Stimulated activated CD4-positive, alpha-beta T cell treated with anti-CD3 and anti-CD28 coated beads, Interleukin-15, amount 100 ng/mL, for 48 hours (primary cell): ENCODE measurements at places on chromosomes 12 and 14.
A peak's percentile ranks its signal among the peaks of the same experiment; 100 is the strongest.

DNA sequence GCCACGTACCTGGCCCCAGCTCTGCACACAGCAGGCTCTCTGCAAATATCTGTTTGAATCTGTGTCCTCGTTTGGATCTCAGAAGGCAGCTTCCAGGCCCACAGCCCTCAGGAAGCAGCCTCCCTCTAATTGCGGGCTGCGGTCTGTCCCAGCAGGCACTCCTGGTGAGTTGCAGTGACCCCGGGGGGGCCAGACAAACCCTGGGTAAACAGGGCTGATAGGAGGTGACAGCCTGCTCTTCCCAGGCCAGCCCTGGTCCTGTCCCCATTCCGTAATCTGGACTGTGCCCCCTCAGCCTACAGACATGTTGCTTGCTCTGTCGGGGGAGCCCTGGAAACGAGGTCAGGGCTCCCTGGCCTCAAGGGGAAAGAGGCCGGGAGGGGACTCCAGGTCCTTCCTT is 2.0 kb downstream of the FOXN4 start:
- no peak for DNase-seq

- DNase-seq, result peak; percentile 10
These were observed 318.4 kb downstream of the RAD51B start for GRCh38 chr14:68137704-68138619.

GRCh38 chr14:77025744-77026165 is 2.8 kb downstream of the IRF2BPL start:
- no peak for DNase-seq

DNA sequence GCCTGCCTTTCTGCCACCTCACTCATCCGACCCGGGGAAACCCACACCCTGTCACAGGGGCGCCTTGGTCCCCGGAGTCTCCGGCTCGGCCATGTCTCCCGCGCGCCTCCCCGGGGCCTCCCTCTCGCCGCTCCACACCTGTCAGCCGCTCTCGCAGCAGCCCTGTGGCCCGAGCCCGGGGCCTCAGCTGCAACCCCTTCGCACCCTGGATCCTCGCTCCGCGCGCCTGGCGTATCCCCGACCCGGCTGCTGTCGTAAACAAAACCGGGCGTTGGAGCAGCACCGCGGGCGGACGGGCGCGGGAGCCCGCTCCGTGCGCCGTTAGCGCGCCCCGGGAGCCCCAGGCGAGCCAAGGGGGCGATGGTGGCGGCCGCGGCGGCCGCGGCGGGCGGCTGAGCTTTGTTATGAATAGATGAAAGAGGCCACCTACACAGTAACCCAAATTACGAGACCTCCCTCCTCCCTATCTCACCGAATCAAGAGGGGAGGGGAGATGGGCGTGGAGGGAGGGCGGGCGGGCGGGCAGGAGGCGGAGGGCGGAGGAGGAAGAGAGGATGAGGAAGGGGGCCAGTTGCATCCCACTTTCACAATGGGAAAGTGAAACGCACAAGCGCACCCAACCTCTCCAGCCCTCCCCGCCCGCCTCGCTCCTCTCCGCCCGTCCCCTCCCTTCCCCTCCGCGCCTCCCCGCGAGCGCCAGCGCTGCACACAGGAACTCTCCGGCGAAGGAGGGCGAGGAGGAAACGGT is at the start of gene PLXNC1:
TSS of gene PLXNC1 (plus strand) at position 587 of the 748 bp plus-strand sequence. CDS start 395 bp downstream, outside the sequence.
- peak; percentile 55 for DNase-seq

GRCh38 chr14:62015945-62016344 is 253.7 kb downstream of the SNAPC1 start:
- DNase-seq, result no peak

- no peak for DNase-seq
These were observed 96.6 kb upstream of the NEDD1 start for GRCh38 chr12:96810477-96810876.

- no peak for DNase-seq
These were observed 62.6 kb downstream of the SEL1L start for GRCh38 chr14:81471062-81471461.

- DNase-seq, result peak; percentile 46
These were observed 9.5 kb downstream of the PHETA1 start for GRCh38 chr12:111359231-111359913.

- no peak for DNase-seq
These were observed 43.0 kb downstream of the NGB start for GRCh38 chr14:77228056-77228455.

DNA sequence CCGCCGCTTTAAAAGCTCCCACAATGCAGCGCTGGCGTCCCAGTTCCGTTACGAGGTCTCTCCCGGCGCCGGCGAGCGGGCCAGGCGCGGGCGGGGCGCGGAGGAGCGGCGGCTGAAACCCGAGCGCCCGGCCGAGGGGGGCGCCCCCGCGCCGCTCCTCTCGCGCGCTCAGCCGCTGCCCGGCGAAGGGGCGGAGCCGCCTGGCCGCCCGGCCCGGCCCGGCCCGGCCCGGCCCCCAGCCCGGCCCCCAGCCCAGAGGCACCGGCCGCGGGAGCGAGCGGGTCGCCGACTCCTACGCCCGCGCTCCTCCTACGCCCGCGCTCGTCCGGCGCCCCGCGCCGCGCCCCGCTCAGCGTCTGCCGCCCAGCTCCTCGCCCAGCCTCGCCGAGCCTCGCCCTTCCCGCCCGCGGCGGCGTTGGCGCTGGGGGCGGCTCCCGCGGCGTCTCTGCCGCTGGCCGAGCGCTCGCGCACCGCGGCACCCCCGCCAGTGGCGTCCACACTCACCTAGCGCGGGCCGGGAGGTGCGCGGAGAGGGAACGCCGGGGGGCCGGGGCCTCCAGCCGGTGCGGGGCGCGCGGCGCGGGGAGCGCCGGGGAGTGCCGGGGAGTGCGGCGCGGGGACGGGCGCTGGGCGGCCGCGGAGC is at the start of gene RASSF8:
TSS of gene RASSF8 (plus strand) at position 255 of the 643 bp plus-strand sequence. CDS start 96,662 bp downstream, outside the sequence.
- DNase-seq, result no peak

DNA sequence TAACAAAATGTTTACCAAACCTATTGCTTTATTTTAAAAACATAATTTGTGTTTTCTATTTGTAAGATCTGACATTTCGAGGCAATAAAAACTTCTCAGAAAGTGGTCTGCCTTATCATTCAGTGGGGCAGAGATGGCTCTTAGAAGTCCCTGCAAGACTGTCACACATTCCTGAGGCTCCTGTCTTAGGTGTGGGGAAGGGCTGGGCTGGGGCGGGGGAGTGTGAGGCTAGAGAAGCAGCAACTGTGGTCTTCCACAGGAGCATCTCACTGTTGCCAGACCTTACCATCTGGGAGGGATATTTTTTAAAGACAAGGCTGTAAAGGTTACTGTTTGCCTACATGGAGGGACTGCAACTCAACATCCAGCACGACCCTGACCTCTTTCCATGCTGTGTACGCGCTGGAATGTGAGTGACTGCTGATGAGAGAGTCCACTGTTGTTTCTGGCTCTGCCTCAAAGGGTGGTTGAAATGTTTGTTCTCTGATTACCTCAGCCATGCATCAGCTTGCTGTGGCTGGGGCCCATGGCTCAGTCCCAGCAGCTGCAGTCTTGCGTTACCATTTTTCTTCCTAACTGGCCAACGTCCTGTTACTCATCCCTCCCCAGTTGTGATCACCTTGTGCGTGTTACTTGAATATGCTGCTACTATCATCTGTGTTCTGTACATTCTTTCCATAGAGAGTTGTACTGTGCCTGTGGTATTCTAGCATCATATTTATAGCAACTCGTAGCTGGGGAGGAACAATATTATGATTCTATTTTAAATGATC is 12.4 kb downstream of the ERG28 start:
- no peak for DNase-seq

DNA sequence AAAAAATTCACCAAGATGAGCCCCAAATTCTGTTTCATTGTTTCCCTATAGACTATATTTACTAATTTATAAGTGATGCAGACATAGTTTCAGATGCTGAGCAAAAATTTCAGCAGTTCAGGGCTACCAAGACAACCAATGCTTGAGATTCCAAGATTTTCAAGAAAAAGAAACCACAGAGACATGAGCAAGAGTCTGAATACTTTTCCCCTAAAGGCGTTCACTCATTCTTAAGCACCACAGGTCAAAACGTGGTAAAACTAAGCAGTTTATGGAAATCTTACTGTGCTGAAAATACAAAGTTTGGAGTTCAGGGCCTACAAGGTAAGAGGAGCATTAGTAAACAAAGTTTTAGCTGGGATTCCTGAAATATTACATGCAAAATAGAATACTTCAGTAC is 221.2 kb downstream of the KCNH5 start:
- DNase-seq, result no peak

DNA sequence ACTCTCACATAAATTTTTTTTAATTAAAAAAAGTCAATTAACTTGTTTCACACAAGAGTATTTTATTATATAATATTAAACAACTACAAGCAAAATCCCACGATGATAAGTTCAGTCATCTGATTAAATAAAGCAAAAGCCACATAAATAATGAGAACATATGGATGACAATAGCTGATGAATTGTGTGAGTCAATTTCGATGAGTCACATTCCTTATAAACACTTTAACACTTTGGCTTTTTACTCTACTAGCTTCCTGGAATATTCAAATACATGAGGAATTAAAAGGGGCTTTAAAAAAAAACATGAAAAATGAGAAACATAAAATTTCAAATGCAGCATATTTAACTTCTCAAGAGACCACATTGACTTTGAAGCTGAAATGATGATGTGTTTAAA is 95.3 kb downstream of the BCAT1 start:
- no peak for DNase-seq

DNA sequence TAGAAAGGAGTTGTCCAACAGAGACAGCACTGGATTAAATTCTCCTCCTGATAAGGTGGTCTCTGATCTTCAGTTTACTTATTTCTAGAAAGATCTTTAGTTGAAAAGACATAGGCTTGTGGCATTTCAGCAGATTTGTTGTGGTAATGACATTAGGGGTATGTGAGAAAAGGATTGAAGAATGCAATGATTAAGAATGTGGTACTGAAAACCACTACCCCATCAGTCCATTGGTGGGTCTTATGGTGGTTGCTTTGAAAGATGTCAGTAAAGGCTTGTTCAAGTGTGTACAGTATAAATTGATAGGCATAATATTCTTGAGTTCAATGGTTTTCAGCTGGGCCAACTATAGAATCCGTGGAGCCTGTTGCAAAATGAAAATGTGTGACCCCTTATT is 10.8 kb downstream of the PPFIBP1 start:
- DNase-seq, result no peak

- peak; percentile 23 for DNase-seq
These were observed 16.8 kb upstream of the MYL2 start for GRCh38 chr12:110937104-110937641.

DNA sequence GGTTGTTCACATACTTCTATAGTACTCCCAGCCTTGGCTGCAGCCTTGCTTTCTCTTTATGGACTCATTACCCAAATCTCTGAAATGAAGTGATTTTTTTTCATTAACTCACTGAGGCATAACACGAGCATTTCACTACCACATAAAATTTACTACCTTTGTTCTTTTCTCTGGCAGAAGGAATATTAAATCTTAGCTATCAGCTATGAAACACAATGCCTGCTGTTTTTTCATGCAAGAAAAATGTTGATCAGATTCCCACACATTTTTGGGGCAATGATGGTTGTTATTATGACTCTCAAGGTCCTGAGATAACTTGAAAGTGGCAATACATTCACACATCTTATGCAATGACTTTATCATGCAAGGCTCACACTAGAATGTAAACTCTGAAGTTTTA is 225.3 kb upstream of the ATP2B1 start:
- DNase-seq, result no peak

DNA sequence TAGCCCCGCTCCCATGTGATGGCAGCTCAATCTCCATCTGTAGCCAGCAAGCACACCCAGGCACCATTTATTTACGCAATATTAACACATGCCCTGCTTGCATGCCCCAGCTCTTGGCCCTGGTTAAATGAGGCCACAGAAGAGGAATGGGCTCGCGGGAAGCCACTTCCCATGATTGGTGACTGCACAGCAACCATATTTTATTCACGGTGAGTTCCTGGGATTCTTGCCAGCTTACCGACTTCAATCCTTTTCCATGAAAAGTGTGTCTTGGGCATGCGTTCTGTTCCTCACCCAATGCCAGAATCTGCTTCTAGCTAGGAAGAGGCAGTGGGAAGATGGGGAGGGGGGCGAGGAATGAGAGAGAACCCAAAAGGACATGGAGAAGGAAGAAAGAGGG is 54.7 kb downstream of the PITPNM2 start:
- no peak for DNase-seq

DNA sequence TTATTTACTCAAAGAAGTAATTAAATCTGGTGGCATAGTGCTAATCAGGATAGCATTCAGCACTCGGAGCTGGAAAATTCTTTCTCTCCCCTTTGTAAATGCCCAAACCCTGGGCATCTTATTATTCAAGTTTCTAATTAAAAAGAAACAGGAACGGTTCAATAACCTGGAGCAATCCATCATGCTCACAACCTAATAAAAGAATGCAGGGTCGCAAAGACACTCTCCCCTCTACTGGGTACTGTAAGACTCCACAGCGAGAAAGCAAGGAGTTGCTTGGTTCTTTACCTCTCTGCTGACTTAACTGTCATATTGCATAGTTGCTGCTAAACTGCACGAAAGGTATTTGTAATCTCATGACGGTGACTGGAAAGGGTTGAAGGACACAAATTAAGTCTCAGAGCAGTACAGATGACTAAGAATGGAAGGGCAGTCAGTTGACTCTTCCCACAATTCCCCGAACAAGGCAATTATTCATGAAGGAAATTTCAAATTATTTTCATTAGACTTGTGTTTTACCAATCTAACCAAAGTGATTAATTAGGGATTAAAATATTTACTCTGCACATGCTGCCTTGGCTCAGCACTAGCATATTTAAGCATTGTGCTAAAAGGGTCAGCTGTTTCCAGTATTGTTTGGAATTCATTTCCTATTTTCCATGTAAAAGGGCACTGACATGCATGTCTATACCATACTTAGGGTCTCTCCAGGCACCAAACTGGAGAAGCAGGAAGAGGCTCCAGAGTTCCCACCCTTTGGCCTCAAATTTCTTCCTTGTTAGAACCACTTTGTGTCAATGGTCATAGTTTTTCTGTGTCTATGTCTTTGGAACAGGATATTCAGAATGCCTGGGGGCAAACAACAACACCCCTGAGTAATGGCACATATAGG is 182.2 kb downstream of the EXOC5 start:
- no peak for DNase-seq

GRCh38 chr14:44606576-44606975 is 99.5 kb upstream of the FSCB start:
- DNase-seq, result no peak

DNA sequence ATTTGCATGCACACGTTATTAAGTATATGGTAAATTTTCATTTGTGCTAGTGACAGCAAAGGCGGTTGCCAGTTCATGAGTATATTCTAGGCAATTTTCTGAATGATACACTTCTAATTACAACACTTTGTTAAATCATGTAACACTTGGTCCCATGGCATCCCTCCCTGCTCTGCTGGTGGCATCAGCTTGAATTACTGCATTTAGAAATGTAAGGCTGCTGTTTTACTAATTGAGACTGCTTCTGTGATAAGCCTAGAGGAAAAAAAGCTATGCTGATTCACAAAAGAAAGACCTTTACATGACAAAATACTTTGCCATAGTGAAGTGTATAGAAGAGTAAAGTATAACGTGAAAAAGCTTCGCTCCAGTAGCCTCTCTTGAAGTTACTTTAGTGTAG is 636.1 kb downstream of the KCNH5 start:
- no peak for DNase-seq

GRCh38 chr14:78016532-78016931 is 153.6 kb upstream of the NRXN3 start:
- DNase-seq, result no peak
